ENCODE measurements at places on chromosomes 7 and 10.

GRCh38 chr10:92544296-92544695 is 29.6 kb downstream of the IDE start:
- DNase-seq = peak; percentile 3

- DNase-seq = no peak
Observed at GRCh38 chr10:125129076-125129458, 31.3 kb downstream of the CTBP2 start.

DNA sequence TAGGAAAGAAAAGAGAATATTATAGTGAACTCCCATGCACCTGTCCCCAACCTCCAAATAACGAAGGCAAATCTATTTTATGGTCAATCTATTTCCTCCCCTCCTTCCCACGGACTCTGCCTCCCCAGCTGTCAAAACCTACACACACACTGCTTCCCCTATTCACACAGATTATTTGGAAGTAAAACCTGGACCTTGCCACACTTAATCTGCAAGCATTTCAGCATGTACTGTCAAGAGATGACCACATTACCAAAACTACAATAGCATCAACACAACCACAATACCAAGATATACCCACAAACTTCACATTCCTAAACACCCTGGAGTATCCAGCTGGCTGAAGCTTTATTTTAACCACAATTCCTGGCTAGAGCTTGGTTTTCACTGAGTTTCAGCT is 27.8 kb upstream of the KCNK18 start:
- no peak for DNase-seq

DNA sequence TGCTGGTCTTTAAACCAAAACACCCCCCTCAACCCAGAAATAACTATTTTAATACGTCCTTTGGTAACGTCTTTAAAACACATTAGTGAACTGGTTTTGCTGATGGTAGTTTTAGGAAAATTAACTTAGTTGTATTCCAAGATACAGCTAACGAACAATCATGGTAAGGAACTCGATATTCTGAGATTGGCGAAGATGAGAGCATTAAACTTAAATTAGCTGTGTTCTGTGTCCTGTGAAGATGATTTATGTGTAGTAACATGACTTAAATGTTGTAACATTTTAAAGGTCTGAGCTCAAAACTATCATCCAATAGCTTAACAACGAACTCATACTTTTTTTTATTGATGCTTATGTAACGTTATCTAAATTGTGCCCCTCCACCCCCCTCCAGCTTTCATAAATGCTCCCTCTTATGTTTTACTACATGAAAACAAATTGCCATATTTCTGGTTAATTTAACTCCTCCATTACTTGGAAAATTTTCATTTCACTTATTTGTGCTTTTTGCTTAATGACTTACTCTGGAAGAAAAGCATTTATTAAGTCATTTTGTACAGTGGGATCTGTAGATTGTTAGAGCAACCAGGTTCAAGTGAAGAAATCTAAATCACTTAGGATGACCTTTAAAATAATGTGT is 1.7 kb downstream of the SDK1 start:
- no peak for DNase-seq

DNA sequence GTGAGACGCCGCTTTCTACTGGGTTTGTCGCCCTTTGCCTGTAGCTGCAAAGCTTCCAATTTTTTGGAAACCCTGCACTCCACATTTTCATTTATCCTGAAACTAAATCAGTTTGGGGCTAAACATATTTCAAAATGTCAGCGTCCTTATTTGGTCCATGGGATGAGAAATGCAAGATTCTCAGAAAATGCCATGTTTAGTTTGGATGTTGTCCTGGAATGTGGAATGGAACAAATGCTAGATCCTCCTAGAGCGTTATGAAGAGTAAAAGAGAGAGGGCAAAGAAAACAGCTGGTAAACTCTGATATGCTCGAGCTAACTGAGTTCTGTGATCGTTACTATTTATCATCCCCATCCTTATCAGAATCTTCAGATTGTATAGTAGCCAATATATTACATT is 236.9 kb downstream of the KLF6 start:
- DNase-seq = no peak

DNA sequence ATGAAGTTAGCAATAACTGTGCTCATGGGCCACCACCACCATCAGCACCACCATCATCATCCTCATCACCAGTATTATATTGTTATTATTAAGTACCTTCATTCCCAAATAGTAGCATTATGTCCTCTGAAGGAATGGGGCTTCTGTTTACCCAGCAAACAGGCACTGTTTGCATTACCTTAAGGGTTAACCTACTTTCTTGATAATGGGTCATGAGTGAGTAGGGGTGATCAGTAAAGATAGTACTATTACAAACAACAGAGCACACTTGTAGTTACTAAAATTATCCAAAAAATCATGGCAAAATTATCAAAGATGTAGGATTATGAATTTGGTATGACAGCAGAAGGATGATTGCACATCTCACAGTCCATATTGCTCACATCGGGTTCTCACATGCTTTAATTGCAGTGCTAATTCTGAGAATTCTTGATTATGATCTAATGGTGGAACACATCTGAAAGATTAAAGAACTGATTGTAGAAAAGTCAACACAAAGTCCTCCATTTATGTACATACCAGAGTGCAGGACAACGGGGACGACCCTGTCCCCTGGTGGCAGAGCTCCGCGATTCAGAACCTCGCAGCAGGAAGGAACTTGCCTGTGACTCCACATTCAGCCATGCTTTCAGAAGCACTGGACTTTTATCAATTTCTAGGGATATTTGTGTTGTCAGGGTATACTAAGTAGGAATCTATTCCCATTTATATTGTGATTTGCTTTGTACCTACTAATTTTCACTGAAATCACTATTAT is 31.0 kb downstream of the PDE1C start:
- DNase-seq = peak; percentile 6

GRCh38 chr7:75616421-75617167 is 122.1 kb downstream of the HIP1 start:
- no peak for DNase-seq

DNA sequence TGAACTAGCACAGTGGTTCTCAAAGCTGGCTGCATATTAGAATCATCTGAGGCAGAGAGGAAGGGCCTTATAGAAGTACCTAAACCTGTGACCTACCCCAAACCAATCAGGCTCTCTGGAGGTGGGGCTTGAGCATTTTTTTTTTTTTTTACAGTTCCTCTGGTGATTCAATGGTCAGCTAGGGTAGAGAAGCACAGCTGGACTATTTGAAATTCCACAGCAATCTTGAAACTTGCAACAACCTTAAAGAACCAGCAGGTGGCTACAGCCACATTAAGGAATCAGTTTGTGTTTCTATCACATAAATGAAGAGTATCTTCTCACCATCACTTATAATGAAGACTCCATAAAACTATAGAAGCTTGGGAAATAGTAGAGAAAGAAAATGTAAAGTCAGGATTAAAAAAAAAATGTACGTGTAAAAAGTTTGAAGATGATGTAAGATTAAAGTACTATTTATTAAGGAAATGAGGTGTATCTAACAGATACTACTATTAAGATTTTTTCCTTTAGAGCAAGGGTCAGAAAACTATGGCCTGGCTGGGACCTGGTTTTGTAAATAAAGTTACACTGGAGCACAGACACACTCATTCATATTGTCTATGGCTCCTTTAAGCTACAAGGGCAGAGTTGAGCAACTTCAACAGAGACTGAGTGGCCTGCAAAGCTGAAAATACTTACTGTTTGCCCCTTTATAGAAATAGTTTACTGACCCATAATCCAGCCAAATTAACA is 3.8 kb downstream of the RTKN2 start:
- DNase-seq = no peak

GRCh38 chr10:118543714-118544400 is 51.6 kb downstream of the PRLHR start:
- no peak for DNase-seq

- no peak for DNase-seq
Observed at GRCh38 chr7:146876411-146876810, 759.8 kb downstream of the CNTNAP2 start.

DNA sequence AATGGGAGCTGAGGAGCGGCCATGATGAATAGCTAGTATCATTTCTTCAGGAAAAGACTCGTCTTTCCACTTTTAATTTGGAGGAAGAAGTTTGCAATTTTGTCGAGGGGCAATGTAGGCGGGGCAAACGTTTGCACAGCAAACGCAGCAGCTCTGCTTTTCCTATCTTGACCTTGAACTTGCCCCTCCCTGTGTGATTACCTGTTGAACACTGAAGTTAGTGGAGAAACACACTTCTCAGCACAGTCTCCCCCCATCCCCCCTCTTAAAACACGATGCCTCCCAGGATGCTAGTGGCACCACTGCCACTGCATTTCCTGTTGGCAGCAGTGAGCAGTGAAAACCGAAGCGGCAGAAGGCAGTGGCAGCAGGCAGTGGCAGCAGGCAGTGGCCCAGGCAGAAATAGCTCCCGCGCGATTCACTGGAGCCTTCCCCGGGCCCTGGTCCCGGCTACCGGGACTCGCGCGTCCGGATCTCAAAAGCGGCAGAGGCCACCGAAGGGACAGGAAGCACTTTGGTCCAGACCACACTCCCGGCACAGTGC is at the start of gene EPDR1:
Gene EPDR1, plus strand, starts transcription at position 336 of the 544 bp plus-strand sequence. CDS start 300 bp downstream, outside the sequence.
- peak; percentile 39 for DNase-seq

DNA sequence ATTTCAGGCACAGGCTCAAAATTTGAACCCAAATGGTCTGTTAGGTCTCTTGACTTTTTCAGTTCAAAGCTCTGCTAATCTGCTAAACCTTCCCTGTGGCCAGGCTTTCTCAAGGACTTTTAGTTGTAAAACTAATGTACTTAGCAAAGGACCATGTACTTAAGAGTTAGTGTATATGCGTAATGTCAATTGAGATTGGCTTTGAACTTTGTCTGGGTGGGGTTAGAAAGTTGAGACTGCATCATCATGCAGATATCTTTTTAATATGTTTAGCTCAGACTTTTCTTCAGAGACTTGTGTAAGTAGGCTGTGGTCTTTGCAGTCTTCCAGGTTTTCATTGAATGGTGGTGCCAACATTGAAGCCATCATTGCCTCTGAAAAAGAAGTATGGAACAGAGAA is 33.7 kb downstream of the CYP51A1 start:
- DNase-seq = no peak

GRCh38 chr7:33903791-33904680 is 1.3 kb upstream of the BMPER start:
- DNase-seq = peak; percentile 46

DNA sequence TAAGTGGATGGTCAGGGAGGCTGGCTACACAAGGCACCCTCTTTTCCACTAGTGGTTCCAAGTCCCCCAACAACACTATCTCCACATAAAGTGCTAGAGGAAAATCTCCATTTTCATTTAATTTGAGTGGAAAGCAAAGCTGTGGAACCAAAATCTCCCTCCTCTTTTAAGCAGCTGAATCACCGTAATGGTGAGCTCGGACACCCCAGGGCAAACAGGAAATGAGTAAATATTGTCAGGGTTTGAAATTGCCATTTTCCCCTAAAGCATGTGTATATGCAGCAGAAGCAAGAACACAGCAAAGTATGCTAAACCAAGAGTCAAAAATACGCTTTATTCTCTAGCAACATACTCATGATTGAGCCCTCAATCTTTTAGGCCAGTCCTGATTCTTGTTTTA is 143.7 kb downstream of the GPAM start:
- DNase-seq = no peak

DNA sequence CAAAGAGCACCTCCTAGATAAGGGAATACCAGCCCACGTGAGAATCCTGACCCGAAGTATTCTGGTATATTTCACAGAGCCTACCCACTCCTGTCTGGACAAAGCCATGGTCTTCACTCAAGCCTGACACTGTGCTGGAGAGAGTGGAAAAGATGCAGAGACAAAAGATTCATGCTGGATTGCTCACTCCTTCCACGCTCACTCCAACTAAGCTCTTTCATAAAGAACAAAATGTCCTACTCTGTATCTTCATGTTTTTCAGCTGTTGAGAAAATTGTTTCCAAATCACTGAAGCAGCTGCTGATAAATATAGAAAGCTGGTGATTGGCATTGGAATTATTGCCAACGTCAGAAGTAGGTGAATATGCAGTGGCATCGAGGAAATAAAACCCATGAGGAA is 106.0 kb downstream of the ABLIM1 start:
- DNase-seq = no peak

- DNase-seq = no peak
Observed at GRCh38 chr10:129958629-129959543, 5.2 kb downstream of the EBF3 start.

GRCh38 chr10:8444630-8445029 is 390.1 kb downstream of the GATA3 start:
- DNase-seq = no peak

- DNase-seq = no peak
Observed at GRCh38 chr10:8056871-8057331, 2.4 kb downstream of the GATA3 start.

DNA sequence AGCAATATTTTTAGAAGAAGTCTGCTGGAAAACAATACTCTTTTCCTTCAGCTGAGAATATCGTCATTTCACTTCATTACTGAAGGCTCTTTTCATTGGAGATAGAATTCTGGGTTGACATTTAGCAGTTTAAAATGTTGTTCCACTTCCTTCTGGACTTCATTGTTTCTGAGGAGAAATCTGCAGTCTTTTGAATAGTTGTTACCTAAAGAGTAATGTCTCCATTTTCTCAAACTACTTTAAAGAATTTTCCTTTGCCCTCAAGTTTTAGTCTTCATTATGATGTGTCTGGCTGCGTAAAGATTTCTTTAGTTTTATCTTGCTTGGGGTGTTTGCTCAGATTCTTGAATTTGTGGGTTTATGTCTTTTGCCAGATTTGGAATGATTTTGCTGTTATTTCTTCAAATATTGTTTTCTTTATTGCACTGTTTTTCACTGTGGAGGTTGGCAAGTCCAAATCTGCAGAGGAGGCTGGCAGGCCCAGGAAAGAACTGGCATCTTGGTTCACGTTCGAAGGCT is 136.3 kb downstream of the DNAJB6 start:
- no peak for DNase-seq

Data from NT2/D1 (cell line).